ENCODE measurements at places on chromosomes 6 and 20.

GRCh38 chr20:50339466-50339901 lies 148.9 kb downstream of the CEBPB start:
- no peak for DNase-seq

GRCh38 chr6:110180228-110181008 lies at the start of gene CDC40:
TSS of gene CDC40 (plus strand) at chr6:110180427. CDS start at chr6:110180445, 18 bp downstream.
- no peak for DNase-seq

- no peak for DNase-seq
Measured at GRCh38 chr20:43583982-43584432, 6.7 kb upstream of the IFT52 start.

DNA sequence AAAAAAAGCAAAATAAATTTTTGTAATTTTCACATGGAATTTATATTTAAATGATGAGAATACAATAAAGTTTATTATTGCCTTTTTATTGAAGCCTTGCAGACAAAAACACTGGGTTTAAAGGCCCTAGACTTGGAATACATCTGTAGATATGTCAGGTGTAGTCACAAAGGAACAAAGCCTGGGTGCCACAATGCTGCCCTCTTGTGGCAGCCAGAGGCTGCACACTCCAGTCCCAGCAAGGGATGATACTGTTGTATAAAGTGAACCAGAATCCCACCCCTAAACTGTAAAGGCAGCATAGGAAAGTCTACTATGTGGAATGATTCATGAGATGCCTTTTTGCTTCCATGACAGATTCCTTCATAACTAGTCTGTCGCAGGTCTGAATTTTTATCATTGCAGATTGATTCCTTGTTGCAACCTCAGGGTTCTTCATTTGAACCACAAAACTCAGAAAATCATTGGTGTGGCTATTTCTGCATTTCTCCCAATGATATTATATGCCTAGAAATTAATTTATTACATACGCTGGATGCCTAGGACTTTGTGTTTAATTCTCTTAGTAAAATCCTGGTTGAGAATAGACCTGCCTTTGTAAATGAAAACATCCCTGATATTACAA lies 37.0 kb downstream of the MAK start:
- peak; percentile 64 for DNase-seq

- DNase-seq = no peak
Measured at GRCh38 chr6:139941826-139942225, 567.4 kb upstream of the CITED2 start.

DNA sequence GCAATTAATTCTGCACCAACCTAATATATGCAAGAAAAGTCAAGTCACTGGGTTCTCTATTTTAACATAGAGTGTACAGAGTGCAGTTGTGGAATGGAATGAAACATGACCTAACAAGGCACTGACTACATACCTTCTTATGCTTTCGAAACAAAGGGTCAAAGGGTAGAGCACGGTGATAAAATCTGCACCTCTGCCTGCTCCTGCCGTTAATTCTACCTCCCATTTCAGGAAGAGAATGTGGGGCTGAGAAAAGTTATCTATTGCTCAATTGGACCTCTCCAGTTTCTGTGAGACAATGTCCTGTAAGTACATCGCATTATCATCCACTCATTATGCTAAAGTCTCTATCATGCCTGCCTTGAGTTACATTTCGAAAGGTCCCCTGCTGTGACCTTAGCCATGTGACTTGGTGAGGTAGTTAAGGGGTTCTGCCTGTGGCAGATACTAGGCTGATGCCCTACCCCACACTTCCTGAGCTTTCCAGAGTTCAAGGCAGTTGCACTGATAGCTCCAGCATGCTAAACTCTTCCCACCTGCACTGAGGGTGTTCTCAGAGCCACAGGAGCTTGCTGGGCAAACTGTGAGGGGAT lies 14.0 kb upstream of the MOCS1 start:
- DNase-seq = peak; percentile 14

- DNase-seq = no peak
Measured at GRCh38 chr20:10705801-10706459, 32.1 kb upstream of the JAG1 start.

GRCh38 chr20:50868509-50869495 lies 62.4 kb downstream of the ADNP start:
- DNase-seq = no peak
